ENCODE measurements at places on chromosomes 2 and 18.

DNA sequence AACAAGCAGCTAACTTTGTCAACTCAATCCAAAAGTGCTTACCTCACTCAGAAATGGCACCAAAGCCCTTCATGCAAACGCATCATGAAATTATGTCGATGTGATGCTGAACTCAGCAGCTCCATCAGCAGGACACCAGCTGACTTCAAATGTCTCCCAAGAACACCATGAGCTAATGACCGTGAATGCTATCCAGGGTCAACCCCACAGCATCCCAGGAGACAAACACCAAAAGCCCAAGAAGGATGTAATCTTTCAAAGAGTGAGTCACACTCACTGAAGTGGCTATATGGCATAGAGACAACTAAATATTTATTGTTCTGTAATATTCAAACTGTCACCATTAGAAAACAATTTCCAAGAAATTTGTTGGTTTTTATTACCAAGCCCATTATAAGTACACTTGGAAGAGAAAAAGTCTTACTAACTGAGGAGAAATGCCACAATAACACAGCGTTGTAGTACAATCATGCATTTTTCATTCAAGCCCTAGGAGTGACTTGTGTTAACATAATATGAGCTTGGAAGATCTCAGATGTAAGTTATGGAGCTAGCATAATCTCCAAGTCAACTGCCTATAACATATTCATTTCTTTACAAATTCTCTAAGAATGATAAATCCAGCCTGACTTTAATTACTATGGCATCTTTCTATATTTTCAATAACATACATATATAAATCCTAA is 165.0 kb upstream of the CCDC68 start:
- DNase-seq = no peak

- DNase-seq = no peak
Measured at GRCh38 chr2:216879727-216880508, 20.1 kb upstream of the TNP1 start.

GRCh38 chr2:38174646-38175423 is 98.9 kb upstream of the CYP1B1 start:
- no peak for DNase-seq

- DNase-seq = no peak
Measured at GRCh38 chr2:68693951-68694350, 40.7 kb upstream of the ARHGAP25 start.

DNA sequence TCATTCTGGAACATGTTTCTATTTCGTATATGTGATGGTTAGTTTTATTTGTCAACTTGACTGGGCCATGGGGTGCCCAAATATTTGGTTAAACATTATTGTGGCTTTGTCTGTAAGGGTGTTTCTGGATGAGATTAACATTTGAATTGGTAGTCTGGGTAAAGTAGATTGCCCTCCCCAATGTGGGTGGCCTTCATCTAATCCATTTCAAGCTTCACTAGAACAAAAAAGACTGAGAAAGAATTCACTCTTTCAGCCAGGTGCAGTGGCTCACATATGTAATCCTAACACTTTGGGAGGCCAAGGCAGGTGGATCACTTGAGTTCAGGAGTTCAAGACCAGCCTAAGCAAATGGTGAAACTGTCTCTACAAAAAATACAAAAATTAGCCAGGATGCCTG is 55.7 kb upstream of the TANC1 start:
- no peak for DNase-seq

- DNase-seq = no peak
Measured at GRCh38 chr18:48902023-48902855, 48.5 kb downstream of the SMAD7 start.

GRCh38 chr18:23270986-23271680 is 135.8 kb downstream of the CABLES1 start:
- DNase-seq = no peak

GRCh38 chr2:156064540-156064939 is 268.0 kb downstream of the NR4A2 start:
- no peak for DNase-seq

- DNase-seq = no peak
Measured at GRCh38 chr2:58612973-58613372, 371.8 kb upstream of the FANCL start.

GRCh38 chr18:7950380-7951136 is 383.4 kb downstream of the PTPRM start:
- peak; percentile 81 for DNase-seq

GRCh38 chr2:22832196-22832595 is 552.8 kb upstream of the KLHL29 start:
- no peak for DNase-seq

DNA sequence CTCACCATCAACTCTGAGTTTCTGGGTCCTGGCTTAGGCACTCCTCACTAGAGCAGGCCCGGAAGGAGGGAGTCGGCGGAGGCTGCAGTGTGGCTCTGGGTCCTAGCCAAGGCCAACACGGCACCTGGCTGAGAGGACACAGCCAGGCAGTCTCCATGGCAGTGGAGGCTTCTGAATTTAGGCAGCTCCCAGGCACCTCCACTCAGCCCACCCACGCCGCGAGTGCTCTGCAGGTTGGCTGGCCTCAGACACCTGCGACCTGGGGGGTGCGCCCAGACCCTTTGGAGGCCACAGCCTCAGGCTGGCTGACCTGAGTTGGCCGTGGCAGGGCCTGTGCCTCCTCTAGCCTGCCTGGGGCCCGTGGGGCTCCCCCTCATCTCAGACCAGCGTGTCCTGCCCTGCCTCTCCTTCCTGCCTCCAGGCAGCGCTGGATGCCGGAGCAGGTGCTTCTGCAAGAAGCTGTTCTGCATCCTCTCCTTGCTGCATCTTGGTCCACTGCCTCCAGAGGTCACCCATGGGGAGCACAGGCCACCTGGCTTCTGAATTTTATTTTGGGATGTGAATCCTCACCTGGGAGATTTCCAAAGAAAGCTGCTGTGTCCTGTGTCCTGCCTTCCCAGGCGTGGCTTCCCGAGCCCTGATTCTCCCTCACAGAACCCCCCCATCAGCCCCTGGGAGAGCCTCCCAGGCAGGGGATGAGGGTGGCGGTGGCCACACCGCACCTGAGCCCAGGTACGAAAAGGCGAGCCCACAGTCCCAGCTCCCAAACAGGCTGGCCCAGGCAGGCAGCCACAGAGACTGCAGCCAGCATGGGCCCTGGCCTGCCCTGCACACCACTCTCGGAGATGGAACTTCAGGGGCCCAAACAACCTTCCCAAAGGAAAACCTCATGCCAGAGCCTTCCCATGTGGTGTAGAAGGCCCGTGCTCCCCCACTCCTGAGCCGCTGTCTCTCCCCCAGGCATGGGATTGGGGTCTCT is 23.4 kb downstream of the AQP12A start:
- no peak for DNase-seq

- no peak for DNase-seq
Measured at GRCh38 chr18:29560270-29560669, 1383.3 kb upstream of the CDH2 start.

- peak; percentile 84 for DNase-seq
Measured at GRCh38 chr18:74493689-74494088, 2.5 kb upstream of the CNDP2 start.

- no peak for DNase-seq
Measured at GRCh38 chr18:79856119-79857007, 58.6 kb downstream of the KCNG2 start.

GRCh38 chr2:198702796-198703195 is 754.9 kb downstream of the SATB2 start:
- no peak for DNase-seq

DNA sequence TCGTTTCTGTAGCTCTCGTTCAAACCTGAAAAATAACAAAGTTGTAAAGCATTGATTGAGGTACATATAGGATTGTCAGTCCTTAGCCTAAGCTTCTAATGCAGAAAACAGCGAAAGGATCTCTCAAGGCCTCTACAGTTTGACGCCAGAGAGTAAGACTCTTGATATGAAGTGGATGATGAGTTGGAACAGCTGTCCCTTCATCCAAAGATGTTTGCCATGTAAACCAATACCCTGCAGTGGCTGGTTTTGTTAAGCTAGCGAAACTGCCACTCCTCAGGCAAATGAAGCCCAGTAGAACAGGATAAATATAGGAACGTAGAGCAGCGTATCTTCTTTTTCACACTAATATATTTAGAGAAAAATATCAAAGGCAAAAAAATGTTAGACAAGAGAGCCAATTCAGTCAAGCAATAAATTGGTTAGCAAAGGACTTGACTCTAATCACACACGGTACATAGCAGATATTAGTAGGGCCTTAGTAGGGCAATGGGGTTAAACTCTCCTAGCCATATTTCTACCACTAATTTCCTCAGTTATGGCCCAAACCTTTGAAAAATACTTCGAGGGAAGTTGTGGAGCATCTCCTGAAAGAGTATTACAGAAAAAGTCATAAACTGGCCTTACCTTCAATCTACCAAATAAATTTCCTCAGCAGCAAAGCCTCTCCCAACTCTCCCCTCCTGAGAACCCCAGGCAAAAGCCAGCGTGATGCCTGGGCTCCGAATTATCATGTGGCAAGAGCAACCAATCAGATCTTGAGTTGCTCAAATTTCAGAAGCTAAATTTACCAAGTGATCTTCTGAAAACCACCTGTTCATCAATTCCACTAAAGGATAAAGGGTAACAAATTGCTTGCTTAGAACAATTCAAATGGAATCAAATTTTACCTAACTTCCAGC is at the start of gene NEB:
TSS of gene NEB (minus strand) at position 706 of the 902 bp plus-strand sequence. CDS start 1,320 bp downstream, outside the sequence.
- DNase-seq = no peak

DNA sequence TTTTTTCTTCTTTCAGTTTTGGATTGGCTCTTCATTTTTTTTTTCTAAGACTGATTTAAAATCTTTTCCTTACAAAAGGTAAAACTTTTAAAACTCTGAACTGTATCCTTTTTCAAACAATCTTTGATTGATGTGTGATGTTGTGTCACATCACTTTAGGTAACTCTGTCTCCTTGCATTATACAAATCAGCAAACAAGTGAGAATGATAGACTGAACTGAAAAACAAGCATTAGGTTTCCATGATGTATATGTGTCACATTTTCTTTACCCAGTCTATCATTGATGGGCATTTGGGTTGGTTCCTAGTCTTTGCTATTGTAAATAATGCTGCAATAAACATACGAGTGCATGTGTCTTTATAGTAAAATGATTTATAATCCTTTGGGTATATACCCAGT is 655.7 kb downstream of the LRRTM4 start:
- no peak for DNase-seq

DNA sequence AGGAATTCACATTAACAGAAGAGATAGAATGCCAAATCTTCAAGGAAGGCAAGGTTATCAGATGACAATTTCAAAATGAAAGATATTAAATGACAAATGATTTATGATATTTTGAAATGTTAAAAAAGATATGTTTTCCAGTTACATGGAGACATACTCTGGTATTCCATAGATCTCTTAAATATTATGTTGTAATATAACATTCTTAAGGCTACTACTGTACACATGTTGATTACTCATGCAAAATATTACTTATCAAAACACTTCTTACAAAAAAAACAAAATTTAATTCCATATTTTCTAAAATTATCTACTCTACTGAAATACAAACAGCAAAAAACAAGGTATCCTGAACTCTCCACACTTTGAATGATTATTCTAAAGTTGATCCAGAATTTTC is 22.9 kb downstream of the RTTN start:
- DNase-seq = no peak

Data from RKO (cell line).